Esophagus squamous epithelium (tissue), 5 donors: ENCODE measurements at places on chromosomes 1 and 21.

DNA sequence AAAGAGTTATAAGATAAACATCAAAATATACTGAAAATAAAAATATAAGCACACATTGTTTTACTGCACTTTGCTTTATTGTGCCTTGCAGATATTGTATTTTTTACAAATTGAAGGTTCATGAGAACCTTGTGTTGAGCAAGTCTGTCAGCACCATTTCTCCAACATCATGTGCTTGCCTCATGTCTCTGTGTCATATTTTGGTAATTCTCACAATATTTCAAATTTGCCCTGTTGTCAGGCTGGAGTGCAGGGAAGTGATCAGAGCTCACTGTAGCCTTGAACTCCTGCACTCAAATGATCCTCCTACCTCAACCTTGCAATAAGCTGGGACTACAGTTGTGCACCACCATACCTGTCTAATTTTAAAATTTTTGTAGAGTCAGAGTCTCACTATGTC lies 21.3 kb upstream of the CNIH3 start:
- no peak for DNase-seq

DNA sequence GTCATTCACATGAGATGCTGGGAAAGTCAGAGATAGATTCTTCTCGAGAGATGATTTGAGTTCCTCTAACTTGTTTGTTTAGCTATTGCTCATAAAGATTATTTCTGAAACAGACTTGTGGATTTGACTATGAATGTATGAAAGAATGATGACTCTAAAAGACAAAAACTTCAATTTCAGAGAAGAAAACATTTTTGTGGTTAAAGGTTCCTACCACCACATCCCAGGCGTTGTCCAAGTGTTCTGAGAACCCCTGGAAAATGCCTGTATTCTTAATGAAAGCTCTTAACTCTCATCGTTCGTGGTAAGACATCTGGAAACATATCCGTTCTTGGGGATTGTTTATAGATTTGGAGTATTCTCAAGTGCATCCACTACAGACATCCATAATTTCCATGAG lies 228.7 kb downstream of the BARHL2 start:
- DNase-seq, result no peak

- no peak for DNase-seq
Measured at GRCh38 chr1:160210561-160210960, 5.4 kb downstream of the PEA15 start.

DNA sequence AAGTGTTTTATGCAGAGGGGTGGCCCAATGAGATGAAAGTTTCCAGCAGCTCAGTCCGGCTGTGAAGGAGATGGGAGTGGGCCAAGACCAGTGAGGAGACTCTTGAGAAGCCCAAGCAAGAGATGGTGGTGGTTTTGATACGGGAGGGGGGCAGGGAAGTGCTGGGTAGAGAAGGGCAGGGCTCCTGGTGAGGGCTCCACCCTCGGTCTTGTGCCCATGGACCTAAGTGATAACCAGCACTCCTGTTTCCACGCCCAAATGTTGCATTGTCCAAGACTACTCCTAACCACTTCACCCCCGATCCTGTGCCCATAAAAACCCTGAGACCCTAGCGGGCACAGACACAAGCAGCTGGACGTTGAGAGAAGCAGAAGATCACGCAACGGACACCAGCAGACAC lies 140.9 kb downstream of the MIS18A start:
- no peak for DNase-seq

GRCh38 chr1:26697978-26698849 lies 2.4 kb downstream of the ARID1A start:
- DNase-seq, result no peak

GRCh38 chr1:200121421-200121820 lies 93.9 kb downstream of the NR5A2 start:
- DNase-seq, result no peak

DNA sequence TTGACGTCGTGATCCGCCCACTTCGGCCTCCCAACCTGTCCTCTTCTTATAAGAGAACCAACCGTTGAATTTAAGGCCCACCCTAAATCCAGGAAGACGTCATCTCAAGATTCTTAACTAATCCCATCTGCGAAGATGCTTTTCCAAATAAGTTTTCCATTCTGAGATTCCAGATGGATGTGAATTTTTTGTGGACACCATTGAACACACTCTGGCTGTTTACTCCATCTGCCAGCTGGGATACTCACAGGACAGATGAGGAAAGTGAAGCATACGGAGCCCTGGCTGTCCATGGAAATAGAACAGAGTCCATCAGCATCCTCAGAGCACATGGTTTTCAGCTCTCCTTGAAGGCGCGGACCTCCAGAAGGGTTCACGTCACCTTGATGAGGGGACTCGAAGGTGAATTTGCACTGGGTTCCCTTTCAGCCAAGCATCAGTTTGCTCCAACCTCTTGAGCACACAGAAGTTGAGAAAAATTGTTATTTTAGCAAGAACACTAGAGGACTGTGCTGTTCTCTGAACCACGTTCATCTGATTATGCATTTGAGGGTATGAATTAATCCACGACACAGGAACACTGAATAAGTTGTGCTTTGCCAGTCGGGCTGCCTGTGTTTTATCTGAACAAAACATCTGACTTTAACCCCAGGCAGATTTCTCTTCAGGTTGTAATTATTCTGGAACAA lies 68.6 kb downstream of the KAZN start:
- no peak for DNase-seq

GRCh38 chr1:223413216-223413615 lies 20.0 kb downstream of the CCDC185 start:
- DNase-seq, result no peak

DNA sequence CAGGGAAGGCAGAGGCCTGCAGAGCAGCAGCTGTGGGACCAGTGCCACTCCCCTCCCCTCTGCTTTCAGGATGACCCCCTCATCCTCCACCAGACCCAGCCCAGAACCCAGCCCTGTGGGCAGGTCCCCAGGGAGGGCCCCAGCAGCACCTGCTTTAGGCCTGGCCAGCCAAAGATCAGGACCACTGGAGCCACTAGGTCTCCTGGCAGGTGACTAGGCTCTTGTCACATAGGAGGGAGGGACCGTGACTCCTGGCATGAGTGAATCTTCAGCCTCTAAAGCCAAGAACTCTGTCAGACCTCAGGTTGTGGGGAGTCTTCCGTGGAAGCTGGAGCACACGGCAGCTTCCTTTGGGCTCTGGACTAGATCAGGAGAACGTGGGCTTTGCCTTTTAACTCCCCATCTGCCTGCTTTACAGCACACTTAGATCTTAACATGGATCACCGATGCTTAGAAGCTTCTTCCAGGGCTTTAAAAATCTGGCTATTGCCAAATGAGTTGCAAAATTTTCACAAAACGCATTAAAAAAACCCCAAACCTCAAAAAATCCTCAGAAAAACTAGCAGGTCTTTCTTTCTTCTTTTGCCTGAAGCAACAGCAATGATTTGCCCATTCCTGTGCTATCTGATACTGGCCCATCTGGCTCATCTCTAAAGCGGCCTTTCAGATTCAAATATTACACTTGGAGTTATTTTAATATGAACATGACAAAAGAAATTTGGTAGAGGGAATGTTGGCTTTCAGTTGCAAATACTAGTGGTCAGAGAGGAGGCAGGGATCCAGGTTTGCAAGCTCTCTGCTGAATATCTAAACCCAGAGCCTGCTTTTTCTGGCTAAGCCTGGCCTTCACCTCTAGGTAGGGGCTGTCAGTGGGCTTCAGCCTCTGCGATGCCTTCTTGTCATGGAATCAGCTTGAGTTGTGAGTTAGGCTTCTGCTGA lies 235.2 kb downstream of the SDCCAG8 start:
- DNase-seq, result no peak

- no peak for DNase-seq
Measured at GRCh38 chr1:111597426-111597825, 22.2 kb upstream of the RAP1A start.

- DNase-seq, result no peak
Measured at GRCh38 chr21:36966066-36966820, at the start of gene HLCS. Gene HLCS, minus strand, starts transcription at chr21:36966669. Its CDS starts 31 bp downstream, at chr21:36966638.

DNA sequence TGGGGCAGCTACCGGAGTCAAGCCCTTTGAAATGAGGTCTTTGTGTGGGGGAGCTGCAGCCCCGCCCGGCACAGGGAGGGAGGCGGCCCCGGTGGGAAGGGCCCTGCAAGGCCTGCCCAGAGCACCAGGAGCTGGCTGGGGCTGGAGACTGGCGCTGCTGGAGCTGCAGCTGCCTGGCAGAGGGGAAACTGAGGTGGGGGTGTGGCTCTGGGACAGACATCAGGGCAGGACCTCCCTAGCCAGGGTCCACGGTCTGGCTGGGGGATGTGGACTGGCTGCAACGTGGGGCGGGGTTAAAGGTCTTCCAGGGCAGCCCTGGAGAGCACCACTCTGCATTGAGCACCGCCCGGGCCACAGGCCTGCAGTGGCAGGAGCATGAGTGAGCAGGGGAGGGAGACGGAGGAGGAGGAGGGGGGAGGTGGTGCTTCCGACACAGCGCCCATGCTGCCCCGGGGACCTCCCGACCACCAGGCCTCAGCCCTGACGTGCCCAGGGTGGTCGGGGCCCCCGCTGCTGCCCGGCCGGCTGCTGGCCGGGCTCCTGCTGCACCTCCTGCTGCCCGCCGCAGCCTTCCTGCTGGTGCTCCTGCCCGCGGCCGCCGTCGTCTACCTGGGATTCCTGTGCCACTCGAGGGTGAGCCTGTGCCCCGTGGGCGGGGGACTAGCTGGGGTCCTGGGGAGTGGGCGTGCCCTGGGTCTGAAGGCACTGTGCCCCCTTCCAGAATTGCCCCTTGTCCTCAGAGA lies 4.8 kb upstream of the ANKRD65 start:
- DNase-seq, result no peak

DNA sequence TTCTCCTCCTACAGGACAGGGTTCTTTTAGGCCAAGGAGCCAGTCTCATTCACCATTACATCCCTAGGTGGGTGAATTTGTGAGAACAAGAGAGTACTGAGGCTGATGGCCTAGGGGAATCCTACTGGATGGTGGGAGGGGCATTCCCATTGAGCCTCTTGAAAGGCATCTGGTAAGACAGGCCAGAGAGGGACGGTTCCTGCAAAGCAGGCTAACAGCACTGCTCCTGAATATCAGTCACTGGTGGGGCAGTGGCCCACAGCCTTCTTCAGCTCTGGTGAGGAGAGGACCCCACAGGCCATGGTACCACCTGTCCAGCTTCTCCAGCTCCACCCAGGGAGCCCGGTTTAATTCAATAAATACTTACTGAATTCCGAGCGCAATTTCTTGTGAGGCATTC lies 125.9 kb upstream of the EDN2 start:
- DNase-seq, result no peak

DNA sequence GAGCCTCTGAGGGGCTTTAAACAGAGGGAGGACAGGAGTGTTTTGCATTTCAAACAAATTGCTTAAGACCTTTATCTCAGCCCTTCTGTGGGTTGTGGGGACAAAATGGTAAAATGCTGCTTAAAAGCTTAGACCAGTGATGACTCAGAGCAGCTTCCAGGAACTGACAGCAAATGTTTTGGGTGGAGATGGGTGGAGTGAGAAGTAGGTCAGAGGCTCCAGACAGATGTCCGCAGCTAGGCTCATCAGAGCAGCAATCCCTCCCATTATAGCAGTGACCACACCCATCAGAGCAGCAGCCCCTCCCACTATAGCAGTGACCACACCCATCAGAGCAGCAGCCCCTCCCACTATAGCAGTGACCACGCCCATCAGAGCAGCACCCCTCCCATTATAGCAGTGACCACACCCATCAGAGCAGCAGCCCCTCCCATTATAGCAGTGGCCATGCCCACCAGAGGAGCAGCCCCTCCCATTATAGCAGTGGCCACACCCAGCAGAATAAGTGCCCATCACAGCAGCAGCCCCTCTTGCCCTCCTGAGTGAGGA lies 532.2 kb downstream of the MATN1 start:
- DNase-seq, result no peak

DNA sequence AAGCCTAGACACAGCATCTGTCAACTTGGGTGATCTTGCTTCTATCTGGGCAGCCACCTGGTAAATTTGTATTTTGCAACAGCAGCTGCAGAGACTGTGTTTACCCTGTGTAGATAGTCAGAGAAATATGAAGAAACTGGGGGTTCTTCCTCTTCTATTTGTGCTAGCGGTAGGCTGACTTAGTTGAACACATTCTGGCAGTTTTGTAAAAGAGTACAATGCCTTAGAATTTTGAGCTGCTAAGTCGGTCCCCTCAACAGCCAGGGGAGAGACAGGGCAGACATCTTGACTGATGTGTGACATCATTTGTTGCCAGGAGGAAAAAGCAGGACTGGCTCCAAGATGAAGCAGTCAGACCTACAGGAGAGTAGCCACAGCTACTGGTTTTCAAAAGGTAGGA lies 53.7 kb downstream of the KCNJ6 start:
- DNase-seq, result no peak

- DNase-seq, result no peak
Measured at GRCh38 chr1:13706046-13706445, 6.1 kb downstream of the PRDM2 start.

GRCh38 chr1:61111084-61112004 lies 29.0 kb downstream of the NFIA start:
- no peak for DNase-seq

DNA sequence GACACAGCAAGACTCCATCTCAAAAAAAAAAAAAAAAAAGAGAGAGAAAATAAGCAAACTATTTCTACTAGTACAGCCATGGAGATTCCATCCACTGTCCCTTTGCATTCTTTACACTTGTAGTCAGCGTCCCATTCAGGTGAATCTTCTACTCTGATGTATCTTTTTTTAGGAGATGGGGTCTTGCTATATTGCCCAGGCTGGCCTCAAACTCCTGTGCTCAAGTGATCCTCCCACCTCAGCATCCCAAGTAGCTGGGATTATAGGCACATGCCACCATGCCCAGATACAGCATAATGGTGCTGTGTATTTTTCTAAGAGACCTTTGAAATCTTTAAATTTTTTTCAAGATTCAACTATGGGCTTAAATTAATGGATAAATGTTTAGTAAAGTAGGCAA lies 8.1 kb upstream of the CENPL start:
- no peak for DNase-seq

DNA sequence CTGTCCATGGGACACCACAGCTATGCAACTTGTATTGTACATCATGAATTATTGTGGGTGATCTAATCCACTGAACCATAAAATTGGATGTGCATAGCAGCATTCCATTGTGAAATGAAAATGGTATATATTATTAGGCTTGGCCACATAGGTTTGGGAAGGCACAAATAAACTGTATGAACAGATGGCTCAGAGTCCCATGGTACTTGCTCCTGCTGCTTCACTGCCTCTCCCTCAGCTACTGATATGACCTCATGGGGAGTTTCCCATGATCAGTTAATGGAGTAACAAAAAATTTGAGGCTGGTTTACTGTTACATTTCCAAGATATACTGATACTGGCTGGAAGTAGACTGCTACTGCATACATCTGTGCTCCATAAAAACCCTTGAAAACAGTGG lies 152.7 kb upstream of the NEGR1 start:
- no peak for DNase-seq
